NCI-H526 (cell line): ENCODE measurements at places on chromosomes 6 and 20.

DNA sequence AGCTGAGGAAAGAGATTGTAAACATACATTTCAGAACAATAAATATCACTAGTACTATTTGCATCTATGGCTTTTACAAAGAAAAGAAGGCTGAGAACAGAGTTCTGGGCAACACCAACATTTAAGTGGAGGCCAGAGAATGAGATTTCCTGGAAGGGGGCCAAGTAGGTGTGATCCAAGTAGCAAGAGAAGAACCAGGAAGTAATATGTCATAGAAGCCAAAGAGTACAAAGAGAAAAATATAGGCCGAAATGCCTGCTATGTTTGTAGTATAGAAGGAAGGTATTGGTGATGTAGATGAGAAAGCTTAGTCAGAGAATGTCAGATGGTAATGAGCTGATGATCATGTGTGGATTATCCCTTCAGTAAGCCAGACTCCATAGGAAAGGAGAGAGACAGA lies 94.5 kb downstream of the PERP start:
- DNase-seq, result no peak

DNA sequence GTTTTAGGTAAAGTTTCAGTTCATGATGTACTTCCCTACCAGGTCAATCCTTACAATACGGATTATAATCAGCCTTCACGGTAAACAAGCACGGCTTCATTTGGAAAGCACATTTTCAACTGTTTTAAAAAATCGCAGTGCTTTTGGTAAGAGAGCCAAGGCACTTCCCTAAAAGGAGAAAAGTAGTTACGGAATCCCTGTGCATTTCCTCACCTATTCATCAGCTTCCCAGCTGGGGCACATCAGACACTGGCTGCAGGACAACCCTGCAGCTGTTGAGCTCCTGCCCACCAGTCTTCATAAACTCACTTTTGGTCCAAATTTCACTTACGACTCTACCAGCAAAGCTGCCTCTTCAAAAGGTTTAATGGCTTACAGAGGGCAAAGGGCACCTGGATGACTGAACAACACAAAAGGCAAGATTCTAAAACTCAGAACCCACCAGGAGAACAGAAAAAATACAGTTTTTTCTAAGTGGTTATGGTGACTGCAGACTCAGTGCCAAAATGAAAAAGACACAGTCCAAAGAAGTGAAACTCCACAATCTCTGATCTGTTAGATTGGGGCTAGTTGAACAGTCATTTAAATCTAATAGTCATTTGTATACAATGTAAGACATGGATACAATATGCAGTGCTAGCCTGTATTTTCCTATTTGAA lies 7.5 kb downstream of the SNX5 start:
- DNase-seq, result no peak

DNA sequence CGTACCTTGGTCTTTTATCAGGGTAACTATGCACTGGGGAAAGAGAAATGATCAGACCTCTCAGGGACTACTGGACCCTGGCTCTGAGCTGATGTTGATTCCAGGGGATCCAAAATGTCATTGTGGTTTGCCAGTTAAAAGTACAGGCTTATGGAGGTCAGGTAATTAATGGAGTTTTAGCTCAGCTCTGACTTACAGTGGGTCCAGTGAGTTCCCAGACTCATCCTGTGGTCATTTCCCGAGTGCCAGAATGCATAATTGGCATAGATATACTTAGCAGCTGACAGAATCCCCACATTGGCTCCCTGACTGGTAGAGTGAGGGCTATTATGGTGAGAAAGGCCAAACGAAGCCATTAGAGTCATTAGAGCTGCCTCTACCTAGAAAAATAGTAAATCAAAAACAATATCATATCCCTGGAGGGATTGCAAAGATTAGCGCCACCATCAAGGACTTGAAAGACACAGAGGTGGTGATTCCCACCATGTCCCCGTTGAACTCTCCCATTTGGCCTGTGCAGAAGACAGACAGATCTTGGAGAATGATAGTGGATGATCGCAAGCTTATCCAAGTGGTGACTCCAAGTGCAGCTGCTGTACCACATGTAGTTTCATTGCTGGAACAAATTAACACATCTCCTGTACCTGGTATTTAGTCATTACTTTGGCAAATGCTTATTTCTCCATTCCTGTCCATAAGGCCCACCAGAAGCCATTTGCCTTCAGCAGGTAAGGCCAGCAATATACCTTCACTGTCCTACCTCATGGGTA lies 152.4 kb downstream of the THBS2 start:
- no peak for DNase-seq

DNA sequence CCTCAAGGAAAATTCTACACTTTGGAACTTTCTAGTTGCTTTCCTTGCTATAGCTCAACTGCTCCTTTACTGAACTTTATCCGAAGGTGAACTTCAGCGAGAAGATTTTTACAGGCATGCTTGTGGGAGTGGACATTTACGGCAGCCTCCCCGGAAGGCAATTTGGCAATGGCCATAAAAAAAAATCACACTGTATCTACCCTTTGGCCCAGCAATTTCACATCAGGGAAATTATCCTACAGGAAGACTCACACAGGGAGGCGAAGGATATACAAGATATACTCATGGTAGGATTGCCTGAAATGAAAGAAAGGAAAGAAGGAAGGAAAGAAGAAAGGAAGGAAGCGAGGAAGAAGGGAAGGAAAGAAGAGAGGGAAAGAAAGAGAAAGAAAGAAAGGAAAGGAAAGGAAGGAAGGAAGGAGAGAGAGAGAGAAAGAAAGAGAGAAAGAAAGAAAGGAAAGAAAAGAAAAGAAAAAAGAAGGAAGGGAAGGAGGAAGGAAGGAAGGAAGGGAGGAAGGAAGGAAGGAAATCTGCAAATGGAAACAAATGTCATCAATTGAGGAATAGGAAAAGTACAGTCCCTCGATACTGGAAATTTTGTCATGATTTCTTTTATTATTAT lies 25.7 kb downstream of the OVOL2 start:
- DNase-seq, result no peak
